Activated T-helper 1 cell treated with anti-CD3 and anti-CD28 coated beads, Interleukin-2, amount 50 U/mL, for 16 hours (primary cell): ENCODE measurements at places on chromosomes 12 and 14.

DNA sequence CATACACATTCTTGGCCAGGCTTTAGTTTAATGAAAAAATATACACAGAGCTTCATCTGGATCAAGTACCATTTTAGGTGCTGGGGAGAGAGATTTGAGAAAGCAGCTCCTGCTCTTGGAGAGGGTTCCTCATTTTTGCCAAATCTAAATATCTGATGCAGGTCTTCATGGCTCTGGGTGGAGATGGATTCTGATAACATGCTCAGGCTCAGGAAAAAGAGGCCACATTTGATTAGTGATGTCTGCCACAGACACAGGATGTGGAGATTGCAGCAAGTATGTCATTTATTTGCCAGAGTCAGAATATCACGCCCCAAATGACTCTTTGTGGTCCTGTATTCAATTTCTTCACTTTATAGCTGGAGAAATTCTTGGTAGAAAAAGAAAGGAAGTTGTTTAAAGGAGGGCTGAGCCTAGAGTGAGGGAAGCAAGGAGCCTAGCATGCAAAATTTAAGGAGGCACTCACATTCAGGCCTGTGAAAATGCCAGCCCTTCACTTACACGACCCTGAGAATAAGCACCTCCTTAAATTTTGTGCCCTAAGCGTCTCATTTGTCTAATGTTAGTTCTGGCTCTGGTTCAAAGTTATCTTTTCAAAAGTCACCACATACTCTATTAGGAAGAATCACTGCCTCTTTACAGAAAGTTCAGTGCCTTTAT lies 492.9 kb upstream of the TBX3 start:
- no peak for DNase-seq

DNA sequence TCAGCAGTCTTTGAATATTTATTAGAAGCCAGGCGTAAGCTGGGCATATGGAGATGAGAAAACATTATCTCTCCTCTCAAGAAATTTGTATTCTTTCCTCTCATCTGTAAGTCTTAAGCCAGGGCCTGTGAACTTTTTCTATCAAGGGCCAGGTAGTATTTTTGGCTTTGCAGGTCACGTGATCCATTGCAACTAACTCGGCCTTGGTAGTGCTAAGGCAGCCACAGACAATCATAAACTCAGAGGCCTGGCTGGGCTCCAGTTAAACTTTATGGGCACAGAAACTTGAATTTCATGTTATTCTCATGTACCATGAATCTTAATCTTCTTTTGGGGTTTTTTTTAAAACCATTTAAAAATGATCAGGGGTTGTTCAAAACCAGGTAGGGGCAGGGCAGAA lies 117.4 kb upstream of the PELI2 start:
- DNase-seq, result no peak

DNA sequence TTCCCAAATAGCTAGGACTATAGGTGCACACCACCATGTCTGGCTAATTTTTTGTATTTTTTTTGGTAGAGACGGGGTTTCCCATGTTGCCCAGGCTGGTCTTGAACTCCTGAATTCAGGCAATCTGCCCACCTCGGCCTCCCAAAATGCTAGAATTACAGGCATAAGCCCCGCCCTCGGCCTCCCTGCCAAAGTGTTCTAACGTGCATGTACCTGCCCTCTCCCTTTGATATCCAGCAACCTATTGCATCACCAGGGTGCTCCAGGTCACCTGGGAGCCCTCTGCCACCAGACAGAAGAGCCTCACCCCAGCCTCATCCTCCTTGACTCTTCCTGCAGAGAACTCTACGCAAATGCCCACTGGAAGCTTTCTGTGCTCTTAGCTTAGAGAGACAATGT lies 2.2 kb upstream of the EML1 start:
- DNase-seq, result no peak

- DNase-seq, result no peak
Observed at GRCh38 chr12:132329036-132329719, at the start of gene GALNT9. TSS of gene GALNT9 (minus strand) at chr12:132329589. CDS start at chr12:132329203, 386 bp downstream.

DNA sequence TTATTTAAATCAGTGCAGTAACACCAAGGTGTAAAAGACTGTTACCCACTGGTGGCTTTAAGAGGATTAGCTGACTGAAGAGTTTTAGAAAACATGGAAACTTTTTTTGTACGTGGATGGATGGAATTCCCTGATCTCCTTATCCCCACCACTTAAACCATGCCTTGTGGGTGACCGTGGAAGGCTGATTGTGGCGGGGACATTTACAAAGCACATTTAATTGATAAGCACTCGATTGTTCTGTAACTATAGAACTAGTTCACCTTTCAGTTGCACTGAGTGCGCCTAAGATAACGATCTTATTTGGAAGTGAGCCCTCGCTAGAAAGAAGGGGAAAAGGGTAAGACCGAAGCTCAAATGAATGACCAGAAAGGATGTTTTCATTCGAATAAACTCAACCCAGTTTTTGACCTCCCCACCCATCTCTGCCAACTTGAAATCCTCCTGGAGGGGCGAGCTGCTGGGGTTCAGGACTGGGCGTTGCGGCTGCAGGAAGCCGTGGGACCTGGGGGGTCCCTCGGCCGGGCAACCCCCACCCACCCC lies 688 bp upstream of the RASSF3 start:
- no peak for DNase-seq

DNA sequence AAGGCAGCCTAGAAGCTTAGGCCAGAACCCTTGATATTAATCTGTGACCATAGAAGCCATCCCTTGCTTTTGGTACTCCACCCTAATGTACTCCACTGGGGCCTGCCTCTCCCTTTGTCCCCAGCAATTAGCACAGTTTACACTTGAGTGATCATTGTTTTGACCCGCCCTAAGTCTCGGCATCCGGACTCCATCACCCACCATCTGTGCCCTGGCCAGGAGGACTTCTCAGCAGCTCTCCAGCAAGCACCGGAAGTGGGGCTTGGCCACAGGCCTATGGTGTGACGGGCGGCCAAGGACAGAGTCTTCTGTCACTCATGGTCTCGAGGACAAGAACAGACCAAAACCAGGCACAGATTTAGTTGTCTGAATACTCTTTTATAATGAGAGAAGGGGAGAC lies 126.5 kb upstream of the NTF3 start:
- DNase-seq, result no peak

DNA sequence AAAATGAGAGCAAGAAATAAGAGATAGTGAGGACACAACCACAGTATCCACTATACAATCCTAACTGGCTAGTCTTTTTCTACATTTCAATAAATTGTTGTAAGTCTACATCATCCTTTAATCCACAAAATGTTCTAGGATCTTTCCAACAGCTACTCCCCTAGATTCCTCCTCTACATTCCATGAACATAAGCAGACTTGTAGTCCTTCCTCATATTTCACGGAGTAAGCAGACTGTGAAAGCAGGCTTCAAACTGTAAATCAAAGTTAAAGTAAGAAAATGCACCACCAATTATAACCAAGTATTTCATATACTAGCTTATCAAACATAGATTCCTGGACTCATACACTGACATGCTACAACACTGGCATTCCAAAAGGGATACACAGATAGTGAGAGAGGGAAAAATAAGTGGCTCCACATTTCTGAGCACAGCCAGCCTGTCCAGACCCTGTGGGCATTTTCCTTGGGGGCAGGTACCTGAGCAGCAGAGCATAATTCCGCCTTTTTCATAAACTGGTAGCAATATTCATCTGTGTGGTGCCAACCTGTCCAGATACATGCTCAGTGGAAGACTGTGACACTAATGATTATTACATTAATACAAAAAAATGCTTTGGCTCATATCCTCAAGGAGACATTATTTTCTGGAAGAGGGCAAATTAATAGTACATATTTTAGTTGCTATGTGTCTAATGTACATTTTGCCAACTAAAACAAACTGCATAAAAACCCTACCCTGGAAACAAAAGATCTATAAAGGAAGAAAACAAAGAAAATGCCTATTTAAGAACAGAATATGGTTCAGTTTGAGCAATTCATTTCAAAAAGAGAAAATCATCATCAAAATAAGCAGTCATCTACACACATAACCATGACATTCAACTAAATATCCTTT lies 113.3 kb upstream of the FSCB start:
- DNase-seq, result no peak

- no peak for DNase-seq
Observed at GRCh38 chr12:116153113-116153512, 124.4 kb downstream of the MED13L start.

DNA sequence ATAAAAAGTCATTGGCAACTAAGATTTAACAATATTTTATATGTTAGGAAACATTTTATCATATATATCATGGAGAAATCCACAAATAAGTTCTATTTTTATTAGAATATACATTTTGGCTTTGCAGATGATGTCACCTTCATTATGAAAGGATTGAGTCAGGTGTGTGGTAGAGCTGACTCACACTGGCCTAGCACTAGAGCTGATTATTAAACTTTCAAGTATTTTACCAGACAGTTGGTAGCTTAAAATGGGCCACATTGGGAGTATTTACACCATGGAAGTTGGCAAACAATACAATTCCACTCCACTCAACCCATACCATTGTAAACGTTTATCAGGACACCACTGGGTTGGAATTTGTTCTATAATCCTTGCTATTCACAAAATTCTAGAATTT lies 1036.6 kb downstream of the TRHDE start:
- DNase-seq, result no peak

- DNase-seq, result no peak
Observed at GRCh38 chr12:75047885-75048525, 161.6 kb downstream of the KCNC2 start.

DNA sequence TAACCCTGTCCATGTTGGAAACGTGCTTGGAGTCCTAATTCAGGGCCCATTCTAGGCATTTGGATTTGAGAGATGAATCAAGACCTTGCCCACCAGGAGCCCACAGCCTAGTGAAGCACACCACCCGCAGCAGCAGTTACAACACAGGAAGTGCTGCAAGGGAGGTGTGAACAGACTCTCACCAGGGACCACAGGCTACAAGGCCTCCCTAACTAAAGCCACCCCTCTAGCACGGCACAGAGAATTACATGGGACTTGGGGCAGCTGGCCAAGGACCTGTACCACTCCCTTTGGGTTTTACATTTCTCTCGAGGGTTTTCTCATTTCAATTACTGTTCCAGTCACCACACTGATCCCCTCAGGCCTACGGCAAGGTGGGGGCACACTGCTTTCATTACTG lies 49.5 kb upstream of the FOXN3 start:
- no peak for DNase-seq

DNA sequence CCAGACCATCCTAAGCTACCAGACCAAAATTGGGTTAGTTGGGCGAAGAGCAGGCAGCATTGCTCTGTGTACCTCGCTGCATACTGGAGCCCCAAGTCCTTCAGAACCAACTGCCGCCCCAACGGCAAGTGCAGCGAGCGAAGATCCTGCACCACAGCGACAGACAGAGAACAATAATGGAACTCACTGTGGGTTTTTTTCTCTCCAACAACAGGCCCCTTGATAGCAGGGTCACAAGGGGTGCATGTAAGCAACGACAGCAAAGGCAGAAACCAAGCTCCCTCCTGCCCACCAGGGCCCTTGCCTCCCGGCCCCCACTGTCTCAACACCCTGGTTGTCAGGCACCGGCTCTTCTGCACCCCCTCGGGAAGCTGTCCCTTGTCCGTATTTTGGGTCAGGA lies 39.0 kb downstream of the RNF34 start:
- DNase-seq, result no peak

DNA sequence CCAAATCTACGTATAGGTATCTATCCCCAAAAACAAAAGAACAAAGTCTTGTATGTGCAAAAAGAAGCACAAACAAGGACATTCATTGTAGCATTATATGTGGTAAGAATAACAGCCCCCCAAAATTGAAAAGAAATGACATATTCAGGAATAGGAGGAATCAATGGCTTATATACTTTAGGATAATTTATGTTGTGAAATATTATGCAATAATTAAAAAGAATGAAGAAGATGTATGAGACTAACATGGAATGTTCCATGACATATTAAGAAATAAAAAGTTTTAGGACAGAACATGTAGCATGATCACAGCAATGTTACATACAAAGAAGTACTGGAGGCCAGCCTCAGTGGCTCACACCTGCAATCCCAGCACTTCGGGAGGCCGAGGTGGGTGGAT lies 9.1 kb downstream of the SMCO2 start:
- no peak for DNase-seq

- peak; percentile 62 for DNase-seq
Observed at GRCh38 chr12:57740656-57741412, 2.3 kb upstream of the AGAP2 start.

DNA sequence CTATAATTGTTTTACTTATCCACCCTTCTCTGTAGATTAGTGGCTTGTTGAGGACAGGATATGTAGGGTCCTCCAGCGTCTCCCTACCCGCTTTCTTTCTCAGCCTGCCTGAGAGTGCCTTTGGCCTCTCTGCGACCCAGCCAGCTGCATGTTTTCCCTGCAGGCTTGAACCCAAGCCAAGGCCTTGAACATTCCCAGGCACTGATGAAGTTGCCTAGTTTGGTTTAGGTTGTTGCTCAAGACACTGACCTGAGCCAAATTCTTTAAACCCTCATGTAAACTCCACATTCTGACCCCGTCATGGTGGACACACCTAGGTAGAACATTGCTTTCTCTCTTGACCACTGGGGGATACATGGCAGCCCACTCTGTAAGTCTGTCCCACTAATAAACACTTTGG lies 33.4 kb upstream of the TXNRD1 start:
- no peak for DNase-seq

GRCh38 chr14:67010602-67011001 lies 178.6 kb upstream of the GARIN2 start:
- no peak for DNase-seq

DNA sequence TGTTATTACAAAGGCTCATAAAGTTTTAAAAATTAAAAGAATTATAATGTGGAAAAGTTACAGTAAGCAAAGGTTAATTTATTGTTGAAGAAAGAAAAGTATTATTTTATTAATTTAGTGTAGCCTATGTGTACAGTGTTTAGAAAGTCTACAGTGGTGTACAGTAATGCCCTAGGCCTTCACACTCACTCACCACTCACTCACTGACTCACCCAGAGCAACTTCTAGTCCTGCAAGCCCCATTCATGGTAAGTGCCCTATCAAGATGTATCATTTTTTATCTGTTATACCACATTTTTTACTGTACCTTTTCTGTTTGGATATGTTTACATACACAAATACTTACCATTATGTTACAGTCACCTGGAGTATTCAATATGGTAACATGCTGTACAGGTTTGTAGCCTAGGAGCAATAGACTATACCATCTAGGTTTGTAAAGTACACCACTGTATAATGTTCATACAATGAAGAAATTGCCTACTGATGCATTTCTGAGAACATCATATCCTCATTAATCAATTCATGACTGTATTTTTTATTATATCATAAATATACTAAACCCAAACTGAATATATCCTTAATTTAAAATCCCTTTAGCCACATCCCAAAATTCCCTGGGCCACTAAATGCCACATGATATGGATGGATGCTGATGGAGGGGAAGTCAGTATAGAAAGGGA lies 43.6 kb upstream of the NID2 start:
- DNase-seq, result no peak

DNA sequence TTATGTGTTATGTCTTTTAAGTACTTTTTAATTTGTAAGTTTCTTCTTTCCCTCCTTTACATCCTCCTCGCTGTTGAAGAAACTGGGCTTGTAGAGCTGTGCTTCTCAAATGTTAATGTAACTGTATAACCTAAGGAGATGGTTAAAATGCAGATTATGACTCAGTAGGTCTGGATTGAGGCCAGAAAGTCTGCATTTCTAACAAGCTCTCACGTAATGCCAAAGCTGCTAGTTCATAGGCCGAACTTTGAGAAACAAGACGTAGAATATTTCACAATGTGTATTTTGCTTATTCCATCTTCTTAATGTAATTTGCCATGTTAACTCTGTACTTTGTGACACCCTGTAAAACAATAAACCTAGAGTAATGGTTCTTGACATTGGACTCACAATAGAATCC lies 193.3 kb upstream of the SYT1 start:
- DNase-seq, result no peak
